AG09319 (cell line): ENCODE measurements at places on chromosomes 4 and X.

GRCh38 chr4:101555341-101555880 is 208.1 kb upstream of the PPP3CA start:
- DNase-seq: no peak

- DNase-seq: no peak
Observed at GRCh38 chr4:87209182-87209581, 11.2 kb downstream of the KLHL8 start.

DNA sequence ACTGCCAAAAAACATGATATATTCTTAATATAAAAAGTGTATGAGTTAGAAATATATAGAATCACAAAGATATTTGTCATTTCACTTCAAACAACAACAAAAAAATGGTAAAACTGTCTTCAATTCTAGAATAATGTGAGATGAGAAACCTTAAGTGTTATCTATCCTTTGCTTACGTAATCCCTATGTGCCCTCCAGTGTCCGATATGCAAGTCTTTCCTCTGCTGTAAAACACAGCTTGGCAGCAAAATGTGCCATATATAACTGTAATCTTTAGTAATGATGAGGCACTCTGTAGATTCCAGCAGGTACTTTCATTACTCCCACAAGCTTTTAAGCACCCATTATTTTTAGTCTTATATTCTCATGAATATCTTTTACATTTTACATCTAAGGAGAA is 555.1 kb upstream of the FRG1 start:
- no peak for DNase-seq

GRCh38 chr4:151644622-151645021 is 116.2 kb downstream of the GATB start:
- no peak for DNase-seq

DNA sequence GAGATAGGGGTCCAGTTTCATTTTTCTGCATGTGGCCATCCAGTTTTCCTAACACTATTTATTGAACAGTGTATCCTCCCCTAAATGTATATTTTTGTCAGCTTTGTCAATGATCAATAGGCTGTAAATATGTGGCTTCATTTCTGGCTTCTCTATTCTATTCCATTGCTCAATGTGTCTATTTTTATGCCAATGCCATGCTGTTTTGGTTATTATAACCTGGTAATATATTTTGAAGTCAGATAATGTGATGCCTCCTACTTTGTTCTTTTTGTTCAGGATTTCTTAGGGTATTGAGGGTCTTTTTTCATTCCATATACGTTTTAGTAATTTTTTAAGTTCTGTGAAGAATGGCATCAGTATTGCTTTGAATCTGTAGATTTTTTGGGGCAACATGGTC is 8.7 kb upstream of the CXCL3 start:
- DNase-seq: no peak
